CMK (cell line): ENCODE measurements at places on chromosomes 4 and X.

GRCh38 chrX:33086886-33087285 is 124.5 kb downstream of the DMD start:
- DNase-seq = no peak

GRCh38 chr4:77398256-77398655 is 207.4 kb upstream of the CXCL13 start:
- no peak for DNase-seq

DNA sequence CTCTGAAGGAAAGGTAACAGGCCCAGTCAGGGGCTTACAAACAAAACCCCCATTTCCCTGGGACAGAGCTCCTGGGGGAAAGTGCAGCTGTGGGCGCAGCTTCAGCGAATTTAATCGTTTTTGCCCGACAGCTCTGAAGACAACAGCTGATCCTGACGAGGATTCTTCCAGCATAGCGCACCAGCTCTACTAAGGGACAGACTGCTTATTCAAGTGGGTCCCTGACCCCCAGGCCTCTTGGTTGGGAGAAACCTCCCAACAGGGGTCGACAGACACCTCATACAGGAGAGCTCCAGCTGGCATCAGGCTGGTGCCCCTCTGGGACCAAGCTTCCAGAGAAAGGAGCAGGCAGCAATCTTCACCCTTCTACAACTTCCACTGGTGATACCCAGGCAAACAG is 486.7 kb downstream of the PRR32 start:
- no peak for DNase-seq

- no peak for DNase-seq
Observed at GRCh38 chr4:117637347-117637746, 396.9 kb upstream of the NDST3 start.
